ENCODE measurements at places on chromosomes 5 and 9.

DNA sequence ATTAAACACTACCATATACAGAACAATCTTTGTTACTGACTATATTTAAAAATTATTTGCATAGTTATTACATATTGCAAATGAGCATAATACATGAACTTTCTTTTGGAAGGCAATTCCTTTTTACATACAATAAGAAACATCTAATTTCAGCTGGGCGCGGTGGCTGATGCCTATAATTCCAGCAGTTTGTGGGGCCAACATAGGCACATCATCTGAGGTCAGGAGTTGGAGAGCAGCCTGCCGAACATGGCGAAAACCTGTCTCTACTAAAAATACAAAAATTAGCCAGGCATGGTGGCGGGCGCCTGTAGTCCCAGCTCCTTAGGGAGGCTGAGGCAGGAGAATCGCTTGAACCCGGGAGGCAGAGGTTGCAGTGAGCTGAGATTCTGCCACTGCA, 36.4 kb upstream of the SIMC1 start:
- DNase-seq, result no peak

DNA sequence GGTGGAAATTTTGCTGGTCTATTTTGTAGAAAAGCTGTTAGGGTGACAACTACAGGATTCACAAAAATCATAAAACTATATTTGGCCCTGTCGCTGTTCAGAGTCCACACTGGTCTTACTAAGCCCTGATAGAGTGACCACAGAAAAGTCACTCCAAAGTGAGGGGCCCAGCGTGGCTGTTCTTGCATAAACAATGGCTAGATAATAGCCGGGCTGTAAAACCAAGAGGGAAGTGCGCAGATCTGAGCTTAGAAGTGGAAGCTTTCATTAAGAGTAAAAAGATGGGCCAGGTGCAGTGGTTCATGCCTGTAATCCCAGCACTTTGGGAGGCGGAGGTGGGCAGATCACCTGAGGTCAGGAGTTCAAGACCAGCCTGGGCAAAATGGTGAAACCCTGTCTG, 15.5 kb upstream of the CTSL start:
- DNase-seq, result no peak

GRCh38 chr5:78157001-78157400, 137.5 kb downstream of the AP3B1 start:
- no peak for DNase-seq

- DNase-seq, result no peak
These were observed 53.4 kb upstream of the GLIS3 start for GRCh38 chr9:4353236-4353635.

GRCh38 chr9:37974506-37975173, 70.7 kb upstream of the SLC25A51 start:
- DNase-seq, result no peak

DNA sequence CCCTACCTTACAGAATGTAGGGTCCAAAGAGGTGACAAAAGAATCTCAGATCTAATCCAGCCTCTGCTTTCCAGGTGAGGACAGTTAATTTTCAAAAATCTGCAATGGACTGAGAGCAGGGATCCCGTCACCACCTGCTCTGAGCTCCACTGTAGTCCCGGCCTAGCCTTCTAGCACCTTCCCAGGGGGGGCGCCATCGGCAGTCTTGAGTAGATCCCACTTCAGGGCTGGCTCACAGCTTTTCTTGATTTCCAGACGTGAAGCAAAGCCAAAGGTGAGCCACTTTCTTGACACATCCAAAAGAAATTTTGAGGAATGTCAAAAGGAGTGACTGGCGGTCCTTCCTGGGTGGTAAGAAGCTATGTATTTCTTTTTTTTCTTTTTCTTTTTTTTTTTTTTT, 114.1 kb downstream of the SYK start:
- no peak for DNase-seq

DNA sequence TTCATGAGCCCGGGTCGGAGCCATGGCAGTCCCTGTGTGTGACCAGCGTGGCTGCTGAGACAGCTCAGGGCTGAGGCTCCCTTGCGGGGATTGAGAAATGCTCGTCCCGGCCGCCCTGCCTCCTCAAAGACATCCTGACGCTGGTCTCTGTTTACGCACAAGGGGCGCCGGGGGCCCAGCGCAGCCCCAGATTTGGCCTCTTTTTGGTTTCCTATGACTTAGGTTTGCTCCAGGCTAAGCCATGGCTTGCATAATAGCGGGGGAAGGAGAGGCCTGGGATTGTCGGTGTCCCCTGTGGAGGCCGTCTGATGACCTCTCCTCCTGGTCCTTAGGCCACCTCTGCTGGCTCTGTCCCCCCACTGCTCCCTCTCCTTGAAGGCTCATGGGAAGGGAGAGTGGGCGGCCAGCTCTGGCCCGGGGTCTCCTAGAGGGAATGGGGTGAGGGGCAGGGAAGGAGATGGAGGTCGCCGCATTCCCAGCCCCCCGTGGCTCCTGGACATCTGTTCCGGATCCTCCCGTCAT, 3.5 kb downstream of the LAMC3 start:
- no peak for DNase-seq

DNA sequence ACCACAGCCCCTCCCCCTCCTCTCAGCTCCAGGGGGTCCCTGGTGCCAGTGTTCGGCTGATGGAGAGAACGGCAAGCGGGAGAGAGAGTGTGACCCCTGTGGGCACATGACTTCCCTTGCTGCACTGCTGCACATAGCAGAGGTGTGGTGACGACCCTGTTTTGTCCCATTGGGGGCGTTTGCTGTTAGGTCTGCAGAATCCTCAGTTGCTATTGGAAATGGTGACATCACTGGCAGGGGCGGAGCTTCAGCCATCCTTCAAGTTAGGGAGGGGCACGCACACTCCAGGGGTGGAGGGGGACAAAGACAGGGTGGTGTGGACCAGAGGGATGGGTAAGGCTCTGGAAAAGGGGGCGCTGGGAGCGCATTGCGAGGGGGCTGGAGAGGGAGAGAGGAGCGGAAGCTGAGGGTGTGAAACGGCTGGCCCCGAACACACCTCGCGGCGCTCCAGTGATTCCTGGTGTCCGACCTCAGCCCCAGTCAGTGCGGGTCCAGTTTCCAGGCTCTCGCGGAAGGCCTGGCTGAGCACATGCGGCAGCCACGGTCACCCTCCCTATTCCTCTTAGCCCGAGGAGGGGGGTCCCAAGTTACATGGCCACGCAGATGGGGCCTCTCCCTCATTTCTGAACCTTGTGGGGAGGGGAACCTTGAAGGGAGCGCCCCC, 764 bp upstream of the GRIN1 start:
- DNase-seq, result no peak

GRCh38 chr5:88680253-88681132, 202.5 kb downstream of the MEF2C start:
- DNase-seq, result peak; percentile 75

DNA sequence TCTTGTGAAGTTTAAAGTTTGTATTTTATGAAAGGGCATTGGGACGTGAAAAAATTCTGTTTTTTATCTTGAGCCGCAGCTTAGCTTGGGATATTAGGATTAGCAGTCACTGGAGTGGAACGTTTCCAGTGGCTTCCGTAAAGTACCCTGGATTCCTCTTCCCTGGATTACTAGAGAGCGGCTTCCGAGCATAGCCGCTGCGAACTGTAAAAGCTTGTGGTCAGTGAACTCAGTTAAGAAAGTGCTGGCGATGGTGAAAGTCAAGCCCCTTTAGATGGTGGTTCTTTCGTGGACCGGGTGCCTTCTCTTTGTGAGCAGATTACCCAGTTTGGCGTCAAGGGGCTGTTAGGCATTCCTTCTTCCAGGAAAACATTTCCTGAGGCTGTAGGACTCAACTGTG, 168.1 kb downstream of the KDM4C start:
- DNase-seq, result no peak

DNA sequence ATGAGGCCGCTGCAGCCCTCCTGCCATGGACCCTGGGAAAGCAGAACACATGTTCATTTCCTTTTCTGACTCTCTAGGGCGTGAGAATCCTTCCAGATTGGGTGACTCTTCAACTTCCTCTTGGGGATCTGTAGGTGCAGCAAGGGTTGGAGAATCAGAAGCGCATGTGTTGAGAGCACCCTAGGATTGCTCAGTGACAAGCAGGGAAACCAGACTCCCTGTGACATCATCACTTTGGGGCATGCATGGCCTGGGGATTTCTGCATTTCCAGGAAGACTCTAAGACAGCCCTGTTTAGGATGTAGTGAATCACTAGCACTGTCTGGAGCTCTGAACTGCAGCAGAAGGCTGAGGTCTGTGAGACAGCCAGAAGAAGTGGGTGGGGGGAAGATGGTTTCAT, 15.1 kb upstream of the LCP2 start:
- no peak for DNase-seq

DNA sequence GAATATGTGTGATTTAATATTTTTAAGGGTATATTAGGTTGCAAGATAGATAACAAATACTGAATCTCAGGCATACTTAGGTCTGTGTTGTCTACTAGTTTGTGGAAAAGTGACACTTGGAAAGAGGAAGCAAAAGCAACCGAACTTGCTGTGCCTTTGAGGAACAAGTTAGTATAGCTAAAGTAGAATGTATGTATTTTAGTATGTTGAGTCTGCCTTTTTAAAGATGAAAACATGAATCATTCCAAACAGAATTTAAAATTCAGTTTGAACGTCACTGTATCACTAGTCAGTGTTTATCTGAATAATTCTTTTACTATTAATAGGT, 12.9 kb downstream of the TLE4 start:
- DNase-seq, result no peak

- no peak for DNase-seq
These were observed 1.3 kb downstream of the TERT start for GRCh38 chr5:1293416-1294205.

DNA sequence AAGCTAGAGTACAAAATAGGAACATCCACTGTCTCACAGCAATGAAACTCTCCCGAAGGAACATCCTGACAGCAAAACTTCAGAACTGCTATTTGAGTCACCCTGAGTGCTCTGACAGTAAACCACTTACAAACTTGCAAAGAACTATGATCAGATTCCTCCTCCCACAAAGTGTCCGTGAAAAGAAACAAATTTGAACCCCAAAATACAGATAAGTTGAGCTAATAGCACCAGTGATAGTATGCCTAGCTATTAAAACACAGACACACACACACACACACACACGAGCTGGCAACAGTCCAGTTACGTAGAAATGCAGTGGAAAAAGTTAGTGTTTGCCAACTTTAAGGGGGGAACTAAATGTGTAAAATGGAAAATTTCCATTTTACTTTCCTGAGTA, 3.1 kb upstream of the GLIS3 start:
- no peak for DNase-seq

GRCh38 chr5:77972469-77973252, 196.5 kb upstream of the TBCA start:
- no peak for DNase-seq

DNA sequence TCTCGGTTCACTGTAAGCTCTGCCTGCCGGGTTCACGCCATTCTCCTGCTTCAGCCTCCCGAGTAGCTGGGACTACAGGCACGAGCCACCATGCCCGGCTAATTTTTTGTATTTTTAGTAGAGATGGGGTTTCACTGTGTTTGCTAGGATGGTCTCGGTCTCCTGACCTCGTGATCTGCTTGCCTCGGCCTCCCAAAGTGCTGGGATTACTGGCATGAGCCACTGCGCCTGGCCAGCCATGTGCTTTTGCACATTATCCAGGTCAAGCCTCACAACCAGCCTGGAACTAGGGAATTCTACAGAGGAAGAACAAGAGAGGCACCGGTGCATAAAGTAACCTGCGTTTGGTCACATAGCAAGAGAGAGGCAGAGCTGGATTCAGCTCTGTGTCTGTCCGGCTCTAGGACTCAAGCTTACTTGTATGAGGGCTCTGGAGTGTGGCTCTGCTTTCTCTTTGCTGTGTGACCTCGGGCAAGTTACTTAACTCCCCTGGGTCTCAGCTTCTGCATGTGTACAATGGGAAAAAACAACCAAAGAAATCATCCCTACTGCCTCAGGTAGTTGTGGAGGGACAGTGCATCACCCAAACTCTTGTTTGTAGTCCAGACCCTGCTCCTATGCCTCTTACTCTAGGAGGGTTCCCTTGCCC, 6.3 kb downstream of the FGF18 start:
- DNase-seq, result no peak

DNA sequence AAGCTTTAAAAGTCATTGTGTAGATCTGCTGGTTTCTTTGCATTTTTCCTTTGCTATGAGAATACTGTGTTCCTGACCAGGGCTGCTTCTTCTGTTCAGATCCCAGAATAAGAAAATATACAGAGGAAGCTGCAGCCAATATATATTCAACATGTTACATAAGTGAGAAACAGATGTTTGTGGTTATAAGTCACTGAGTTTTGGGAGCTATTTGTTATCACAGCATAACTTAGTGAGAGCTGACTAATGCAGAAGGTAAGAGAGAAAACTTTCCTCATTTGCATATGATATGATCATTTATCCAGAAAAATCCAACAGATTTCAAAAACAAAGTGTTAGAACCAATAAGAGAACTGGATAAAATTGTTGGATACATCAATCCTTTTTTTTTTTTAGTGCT, 136.3 kb upstream of the NR3C1 start:
- no peak for DNase-seq

GRCh38 chr5:109053995-109054417, 306.3 kb downstream of the FER start:
- no peak for DNase-seq

DNA sequence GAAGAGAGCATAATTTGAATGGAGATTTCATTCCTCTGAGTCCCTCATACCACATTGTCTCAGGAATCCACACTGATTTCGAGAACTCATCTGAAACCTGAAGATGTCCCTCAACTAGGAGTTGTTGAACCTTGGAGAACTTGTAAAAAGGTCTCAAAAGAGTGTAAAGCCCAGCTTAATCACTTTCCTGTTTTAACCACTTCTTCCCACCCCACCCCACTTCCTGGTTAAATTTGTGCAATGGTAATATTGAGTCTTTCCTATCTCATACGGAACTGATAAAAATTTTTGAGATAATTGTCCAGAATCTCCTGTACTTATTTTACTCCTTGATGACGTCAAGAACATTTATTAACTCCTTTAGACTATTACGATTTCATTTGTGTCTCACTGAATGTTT, 240.7 kb downstream of the ARRDC3 start:
- no peak for DNase-seq

GRCh38 chr9:128438343-128439109, 17.3 kb upstream of the ODF2 start:
- DNase-seq, result peak; percentile 75

DNA sequence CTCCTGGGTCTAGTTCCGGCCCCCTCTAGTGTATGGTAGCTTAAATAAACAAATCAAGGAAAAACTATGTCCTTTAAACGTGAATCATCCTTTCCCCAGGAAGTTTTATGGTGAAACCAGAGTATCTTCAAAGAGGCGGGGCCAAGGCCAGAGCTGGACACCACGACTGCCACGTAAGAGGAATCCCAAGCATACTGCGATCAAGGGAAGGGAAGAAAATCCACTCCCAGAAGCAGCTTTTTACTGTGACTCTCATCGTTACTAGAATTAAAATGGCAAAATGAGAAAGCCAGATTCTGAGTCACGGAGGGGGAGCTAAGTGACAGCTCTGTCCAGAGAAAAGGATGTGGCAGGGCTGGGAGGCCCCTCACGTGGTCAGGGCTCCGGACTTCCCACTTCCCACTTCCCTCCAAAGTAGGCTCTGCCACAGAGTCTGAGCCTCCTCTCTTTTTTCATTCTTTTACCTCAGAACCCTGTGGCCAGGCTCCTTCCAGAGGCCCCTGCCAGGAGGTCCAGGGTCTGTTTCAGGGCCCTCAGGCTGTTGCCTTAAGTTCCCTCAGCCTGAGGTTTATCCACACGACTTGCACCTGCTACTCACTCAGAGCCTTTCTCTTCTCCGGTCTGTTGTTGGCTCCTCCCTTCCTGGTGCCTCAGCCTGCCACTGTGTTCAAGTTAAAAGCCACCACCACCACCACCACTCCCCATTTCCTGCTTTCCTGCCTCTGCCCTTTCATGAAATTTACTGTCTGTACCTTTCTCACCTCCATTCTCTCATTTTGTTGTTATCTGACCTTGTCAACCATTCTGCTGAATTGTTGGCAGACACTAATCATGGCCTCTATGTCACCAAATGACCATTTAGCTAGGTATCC, 1.4 kb upstream of the GLRX start:
- DNase-seq, result peak; percentile 32
